ENCODE measurements at places on chromosomes 1 and 21.

DNA sequence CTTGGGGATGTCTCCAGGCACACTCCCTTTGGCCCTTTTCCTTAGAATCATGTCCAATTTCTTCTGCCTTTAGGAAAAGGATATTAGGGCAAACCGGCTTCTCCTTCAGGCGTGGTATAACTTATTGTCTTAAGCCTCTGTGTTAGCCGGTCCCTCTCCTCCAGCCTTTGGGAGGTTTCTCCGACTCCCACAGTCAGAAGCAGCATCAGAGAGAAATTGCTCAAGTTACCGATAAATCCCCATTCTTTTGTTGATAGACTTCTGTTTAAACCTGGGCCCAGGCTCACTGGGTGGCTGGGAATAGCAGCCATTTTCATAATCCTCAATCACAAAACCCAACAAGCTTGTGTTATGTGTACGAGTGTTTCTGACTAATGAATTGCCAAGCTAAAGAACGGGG lies 85.4 kb upstream of the KAZN start:
- DNase-seq, result no peak

GRCh38 chr1:50774759-50775351 lies 185.2 kb downstream of the FAF1 start:
- peak; percentile 45 for DNase-seq

DNA sequence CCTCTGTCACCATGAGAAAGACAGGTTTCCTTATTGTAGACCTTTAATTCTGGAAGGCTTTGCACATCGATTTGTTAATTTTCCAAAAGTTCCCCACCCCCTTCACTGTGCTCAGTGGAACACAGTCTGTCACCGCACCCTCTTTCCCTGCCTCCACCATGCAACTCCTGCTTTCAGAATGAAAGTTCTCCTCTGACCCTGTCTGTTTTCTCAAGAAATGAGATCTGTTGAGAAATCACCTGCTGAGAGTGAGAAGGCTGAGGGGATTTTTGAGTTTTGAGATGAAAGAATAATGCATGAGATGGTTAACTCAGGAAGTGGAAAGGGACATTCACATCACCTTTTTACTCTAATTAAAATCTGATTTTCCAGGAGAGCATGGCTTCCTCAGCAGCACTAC lies 99.6 kb downstream of the CYYR1 start:
- DNase-seq, result no peak

DNA sequence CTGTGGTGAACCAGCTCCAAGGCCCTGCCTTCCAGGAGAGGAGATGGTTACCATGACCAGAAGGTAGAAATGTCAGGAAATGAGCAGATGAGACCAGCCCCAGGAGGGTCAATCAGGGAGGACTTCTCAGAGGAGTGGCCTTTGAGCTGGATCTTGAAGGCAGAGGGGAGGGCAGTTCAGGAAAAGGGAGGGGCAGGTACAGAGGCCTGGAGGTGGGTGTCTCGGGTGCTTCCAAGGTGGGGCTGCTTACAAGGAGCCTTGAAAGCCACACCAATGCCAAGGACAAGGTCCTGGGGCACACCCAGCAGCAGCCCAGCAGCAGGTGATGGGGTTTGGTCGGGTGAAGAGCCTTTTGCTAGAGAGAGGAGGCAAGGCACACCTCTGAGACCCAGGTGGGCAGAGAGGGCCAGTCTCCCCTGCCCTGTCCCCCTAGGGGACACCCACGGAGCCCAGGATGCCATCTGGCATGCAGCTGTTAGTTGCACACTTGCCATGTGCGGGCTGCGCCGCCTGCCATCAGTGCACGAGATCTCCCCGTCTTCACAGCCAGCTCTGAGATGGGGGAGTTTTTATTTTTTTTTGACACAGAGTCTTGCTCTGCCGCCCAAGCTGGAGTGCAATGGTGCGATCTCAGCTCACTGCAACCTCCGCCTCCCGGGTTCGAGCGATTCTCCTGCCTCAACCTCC lies 18.5 kb downstream of the SLC66A1 start:
- DNase-seq, result no peak

DNA sequence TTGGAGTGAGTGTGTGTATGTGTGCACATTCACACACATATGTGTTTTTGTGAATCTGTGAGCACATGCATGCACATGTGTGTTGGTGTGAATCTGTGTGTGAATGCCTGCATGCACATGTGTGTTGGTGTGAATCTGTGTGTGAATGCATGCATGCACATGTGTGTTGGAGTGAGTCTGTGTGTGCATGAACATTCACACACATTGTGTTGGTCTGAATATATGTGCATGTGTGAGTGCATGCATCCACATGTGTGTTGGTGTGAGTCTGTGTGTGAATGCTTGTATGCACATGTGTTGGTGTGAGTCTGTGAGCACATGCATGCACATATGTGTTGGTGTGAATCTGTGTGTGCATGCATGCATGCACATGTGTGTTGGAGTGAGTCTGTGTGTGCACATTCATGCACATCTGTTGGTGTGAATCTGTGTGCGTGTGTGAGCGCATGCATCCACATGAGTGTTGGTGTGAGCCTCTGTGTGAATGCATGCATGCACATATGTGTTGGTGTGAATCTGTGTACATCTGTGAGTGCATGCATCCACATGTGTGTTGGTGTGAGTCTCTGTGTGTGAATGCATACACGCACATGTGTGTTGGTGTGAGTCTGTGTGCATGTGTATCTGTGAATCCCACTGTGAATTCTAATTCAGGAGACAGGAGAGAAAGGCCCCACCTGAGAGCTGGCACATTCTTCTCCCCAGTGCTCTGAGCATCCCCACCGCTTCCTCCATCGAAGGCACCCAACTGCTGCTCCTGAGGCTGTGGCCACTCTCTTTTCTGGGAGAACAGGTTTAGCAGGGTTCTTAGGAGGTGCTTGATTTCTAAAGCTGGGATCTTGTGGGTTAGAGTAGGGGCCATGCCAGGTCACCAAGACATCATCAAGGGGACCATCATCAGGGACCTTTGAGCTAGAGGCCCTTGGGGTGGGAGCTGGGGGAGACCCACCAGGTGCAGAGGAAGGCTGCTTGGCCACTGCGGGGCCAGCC lies 117.5 kb upstream of the ARHGEF16 start:
- peak; percentile 95 for DNase-seq

GRCh38 chr1:157107702-157108101 lies 8.1 kb upstream of the ETV3L start:
- DNase-seq, result no peak
